Activated CD8-positive, alpha-beta memory T cell treated with anti-CD3 and anti-CD28 coated beads, Interleukin-2, amount 50 U/mL, for 48 hours (primary cell): ENCODE measurements at places on chromosomes 3 and 15.

- DNase-seq: no peak
These were observed 37.0 kb downstream of the ZNF710 start for GRCh38 chr15:90037961-90038631.

DNA sequence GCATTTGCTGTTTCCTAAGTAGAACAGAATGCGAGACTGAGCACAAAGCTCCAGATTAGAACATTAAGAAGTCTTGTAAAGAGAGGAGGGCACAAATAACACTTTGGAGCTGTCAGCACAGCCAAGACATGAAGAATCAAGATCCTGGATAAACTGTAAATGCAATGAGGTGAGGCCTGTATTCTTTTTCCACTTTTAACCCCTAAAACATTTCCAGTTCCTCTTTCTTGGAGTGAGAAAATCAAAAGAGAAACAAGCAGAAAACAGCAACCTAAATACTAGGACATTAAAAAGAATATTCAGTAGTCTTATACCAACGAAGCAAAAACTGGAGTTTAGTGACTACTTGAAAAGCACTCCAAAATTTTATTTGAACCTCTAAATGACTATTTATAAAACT, 204.3 kb downstream of the ZBTB20 start:
- DNase-seq: no peak

DNA sequence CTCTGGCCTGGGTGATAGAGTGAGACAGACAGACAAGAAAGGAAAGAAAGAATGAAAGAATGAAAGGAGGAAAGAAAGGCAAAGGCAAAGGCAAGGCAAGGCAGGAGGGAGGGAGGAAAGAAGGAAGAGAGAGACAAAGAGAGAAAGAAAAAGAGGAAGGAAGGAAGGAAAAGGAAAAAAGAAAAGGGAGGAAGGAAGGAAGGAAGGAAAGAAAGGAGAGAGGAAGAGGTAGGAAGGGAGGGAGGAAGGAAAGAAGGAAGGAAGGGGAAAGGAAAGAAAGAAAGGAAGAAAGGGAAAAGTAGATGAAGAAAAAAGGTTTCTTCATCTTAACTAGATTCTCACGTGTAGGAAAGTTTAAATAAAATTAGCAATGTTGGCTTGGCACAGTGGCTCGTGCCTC, 142.2 kb downstream of the GREM1 start:
- no peak for DNase-seq

DNA sequence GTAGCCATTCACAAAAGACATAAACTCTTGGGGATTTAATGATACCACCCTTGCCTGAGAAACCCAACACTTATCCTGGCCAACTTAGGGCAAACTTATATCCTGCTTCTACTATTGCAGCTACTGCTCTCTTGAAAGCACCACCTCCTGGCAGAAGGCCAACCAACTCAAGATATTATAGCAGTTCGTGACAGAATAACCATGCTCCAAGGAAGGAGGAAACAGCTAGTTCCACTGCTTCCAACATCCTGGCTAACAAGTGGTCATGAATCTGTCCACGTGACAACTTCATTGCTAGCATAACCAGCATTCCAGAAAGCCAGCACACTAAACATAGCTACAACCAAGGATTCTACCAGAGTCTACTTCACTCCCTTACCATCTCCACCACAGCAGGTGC, 1037.5 kb downstream of the TBL1XR1 start:
- no peak for DNase-seq

- DNase-seq: no peak
These were observed 402.1 kb upstream of the MCTP2 start for GRCh38 chr15:93829115-93829870.

DNA sequence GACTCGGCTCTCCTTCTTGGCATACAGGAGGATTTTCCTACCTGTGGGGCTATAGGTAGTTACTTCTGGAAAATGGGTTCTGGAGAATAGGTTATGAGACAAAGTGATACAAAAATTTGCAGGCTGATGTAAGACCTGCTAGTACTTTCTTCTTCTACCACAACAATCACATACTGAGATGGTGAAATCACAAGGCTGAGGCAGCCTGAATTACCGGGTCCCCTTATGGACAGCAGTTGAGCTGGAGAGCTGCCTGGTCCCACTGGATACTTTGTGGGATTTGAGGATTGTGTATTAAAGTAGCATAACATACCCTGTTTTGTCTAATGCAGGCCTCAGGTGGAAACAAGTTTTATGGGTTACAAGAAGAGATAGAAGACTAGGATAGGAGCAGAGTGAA, 86.5 kb upstream of the FAM98B start:
- DNase-seq: no peak

- DNase-seq: no peak
These were observed 348.4 kb upstream of the THBS1 start for GRCh38 chr15:39232512-39232911.

DNA sequence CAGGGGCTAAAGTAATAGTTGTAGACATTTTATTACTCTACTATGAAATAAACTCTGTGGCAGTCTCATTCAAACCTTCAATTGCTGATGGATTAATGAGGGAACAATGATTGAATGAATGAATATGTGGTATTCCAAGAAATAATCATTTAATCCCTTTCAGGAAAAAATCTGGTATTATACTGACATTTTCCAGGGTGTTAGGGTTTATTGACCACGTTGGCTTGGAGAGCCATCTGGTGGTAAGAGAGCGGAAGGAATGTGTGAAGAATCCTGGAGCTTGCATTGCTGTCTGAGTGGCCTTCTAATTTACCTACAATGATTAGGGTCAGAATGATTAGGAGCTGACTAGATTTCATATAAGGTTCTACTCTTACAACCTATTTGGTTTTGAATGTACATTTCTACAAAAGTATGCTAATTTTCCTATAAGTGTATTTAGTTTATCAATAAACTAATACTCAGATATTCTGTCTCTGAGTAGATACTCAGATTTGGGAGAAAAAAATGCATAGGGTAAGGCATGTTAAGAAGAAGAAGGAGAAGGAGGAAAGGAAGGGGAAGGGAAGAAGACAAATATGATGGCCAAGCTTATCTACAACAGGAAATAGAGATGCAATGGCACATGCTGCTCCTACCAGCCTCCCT, 249.9 kb downstream of the ROBO1 start:
- DNase-seq: no peak
